AML-193 (cell line): ENCODE measurements at places on chromosomes 12 and 14.
A peak's percentile ranks its signal among the peaks of the same experiment; 100 is the strongest.

DNA sequence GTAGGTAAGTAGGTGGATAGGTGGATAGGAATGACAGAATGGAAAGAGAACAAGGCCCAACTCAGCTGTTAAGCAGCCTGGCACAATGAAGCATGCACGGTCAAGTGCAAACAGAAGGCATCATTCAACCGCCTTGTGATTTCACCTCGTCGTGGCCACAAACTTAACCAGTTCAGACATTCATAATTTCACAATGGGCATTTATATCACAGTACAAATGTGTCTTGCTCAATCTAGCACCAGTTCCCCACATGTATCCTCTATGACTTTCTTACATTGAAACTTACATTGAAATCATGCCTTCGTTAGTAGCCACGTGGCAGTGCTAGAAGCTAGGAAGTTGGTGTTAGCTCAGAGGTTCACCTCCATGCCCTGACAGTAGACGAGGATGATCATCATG, 207.5 kb downstream of the ETV6 start:
- peak; percentile 97 for DNase-seq

DNA sequence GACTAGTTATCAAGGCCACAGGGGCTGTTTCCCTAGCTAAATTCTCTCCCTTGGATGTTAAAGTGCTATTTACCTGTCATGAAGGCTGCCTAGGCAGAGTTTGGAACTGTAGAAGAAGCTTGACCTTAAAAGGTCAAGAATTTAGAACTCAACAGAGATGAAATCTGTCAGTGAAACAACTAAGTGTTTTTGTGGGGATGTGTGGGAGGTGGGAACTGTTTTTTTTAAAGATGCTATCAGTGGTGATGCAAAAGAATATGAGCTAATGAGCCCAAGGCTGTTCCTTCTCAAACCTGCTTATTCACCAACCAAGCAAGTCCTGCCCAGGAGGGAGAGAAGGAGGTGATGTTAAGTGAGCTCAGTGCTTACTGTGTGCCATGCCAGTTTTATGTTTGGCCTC, 40.8 kb upstream of the POC1B start:
- no peak for DNase-seq

DNA sequence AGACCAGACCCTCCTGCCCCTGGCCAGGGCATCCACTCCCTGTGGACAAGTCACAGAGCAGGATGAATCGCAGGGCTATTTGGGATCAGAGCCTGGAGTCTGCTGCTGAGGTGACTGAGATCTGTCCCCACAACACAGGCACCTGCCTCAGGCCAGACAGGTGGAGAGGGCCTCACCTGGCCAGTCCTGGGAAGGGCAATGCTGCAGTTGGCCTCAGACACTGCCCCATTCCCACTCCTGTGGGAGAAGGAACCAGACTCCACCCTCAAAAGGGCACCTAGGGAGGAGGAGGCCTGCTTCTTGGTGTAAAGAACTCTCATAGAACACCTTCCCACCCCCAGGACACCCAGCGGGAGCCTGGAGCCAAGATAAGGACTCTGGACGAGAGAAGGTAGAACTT, 48.3 kb upstream of the PLEKHG6 start:
- no peak for DNase-seq

DNA sequence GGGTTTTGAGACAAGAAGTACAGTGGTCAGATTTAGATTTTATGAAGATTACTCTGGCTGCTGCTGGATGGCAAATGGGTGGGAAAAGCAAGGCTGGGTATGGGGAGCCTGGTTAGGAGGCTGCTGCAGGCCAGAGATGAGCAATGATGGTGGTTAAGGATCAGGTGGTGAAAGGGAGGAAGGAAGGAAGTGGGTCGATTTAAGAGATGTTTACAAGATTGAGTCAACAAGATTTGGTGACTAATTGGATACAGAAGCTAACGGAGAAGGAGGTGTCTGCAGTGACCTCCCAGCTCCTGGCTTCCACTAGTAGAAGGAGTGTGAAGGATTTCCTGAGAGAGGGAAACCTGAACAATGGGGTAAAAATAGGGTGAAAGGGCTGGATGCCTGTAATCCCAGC, 18.7 kb downstream of the NOS1 start:
- no peak for DNase-seq

- no peak for DNase-seq
These were observed 34.6 kb downstream of the CKB start for GRCh38 chr14:103488071-103488470.
